NCI-H226 (cell line): ENCODE measurements at places on chromosomes 2 and 18.

GRCh38 chr18:44979748-44980147, 299.1 kb downstream of the SETBP1 start:
- DNase-seq, result no peak

DNA sequence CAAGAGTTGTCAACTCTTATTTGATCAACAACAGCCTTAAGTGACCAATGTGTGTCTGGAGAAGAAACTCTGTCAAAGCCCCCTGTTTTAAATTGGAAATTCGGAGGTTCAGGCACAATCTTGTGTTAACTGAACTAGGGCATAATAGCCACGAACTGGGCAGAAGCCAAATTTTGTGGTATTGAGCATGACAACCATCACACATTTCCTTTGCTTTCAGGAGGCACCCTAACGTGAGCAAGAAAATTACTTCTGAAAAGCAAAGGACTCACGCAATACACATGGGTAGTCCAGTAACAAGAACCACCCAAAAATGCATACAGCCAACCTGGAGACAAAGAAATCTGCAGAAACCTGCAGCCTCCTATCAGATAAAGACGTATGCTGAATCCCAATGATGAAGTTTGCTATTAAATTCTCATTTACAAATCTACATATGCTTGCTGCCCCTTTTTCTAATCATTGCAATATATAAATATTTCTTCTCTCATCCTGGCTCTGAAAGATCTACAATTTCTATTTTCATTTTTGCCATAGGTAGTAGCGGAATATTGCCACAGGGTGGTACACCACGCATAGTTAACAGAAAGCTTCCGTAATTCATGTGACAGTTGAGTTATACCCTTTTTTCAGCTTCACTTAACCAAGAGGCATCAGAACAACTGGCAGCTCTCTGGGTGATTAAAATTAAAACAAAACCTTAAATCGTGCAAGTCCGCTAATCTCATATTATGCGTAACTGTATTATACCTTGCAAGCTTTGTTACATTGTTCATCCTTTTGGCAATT, 495.8 kb downstream of the NRXN1 start:
- no peak for DNase-seq

GRCh38 chr2:24827321-24828237, 34.4 kb downstream of the CENPO start:
- peak; percentile 47 for DNase-seq

- peak; percentile 53 for DNase-seq
These were observed 127.9 kb upstream of the SH3BP4 start for GRCh38 chr2:234823877-234824376.

- no peak for DNase-seq
These were observed 39.4 kb downstream of the SCTR start for GRCh38 chr2:119484834-119485233.

- DNase-seq, result no peak
These were observed 1548.4 kb upstream of the TMEFF2 start for GRCh38 chr2:193743089-193743488.

- DNase-seq, result no peak
These were observed 486.3 kb downstream of the ARHGAP15 start for GRCh38 chr2:143615562-143615961.

GRCh38 chr2:208350610-208351009, 56.0 kb upstream of the PTH2R start:
- DNase-seq, result no peak
